CD4-positive, alpha-beta memory T cell (primary cell): ENCODE measurements at places on chromosomes 12 and 14.

GRCh38 chr12:23113781-23114180 is 488.8 kb downstream of the ETNK1 start:
- no peak for DNase-seq
- H3K4me3 ChIP-seq = no peak overlapping the region
- H3K27ac ChIP-seq = no peak overlapping the region
- no peaks in the 10 kb centered on the region for H3K4me1 ChIP-seq
- no peaks in the 10 kb centered on the region for H3K27me3 ChIP-seq

GRCh38 chr14:70896981-70897380 is 10.3 kb upstream of the PCNX1 start:
- peaks cover 40% of the 10 kb centered on the region for H3K4me1 ChIP-seq
- no peak for DNase-seq
- H3K36me3 ChIP-seq = no peaks in the 10 kb centered on the region
- H3K4me3 ChIP-seq = no peak overlapping the region
- no peaks in the 10 kb centered on the region for H3K27me3 ChIP-seq

DNA sequence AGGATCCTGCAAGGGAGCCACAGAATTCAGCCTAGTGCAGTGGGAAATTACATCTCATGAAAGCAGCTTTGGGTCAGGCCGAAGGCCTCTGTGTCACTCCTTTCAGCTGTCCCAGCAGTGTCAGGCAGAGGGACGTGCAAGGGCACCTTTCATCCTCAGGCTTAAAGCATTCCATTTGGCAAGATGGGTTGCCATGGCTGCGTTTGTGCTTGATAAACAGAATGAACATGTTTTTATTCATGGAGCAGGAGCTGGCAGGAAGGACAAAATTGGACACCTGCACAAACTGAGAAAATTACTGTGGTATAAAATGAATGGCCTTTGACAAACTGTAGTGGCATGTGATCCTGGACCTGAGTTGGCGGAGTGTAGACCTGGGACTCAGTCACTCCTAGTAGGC is 29.4 kb downstream of the ACAD10 start:
- H3K4me1 ChIP-seq = no peaks in the 10 kb centered on the region
- H3K27ac ChIP-seq = no peak overlapping the region
- DNase-seq = no peak
- H3K36me3 ChIP-seq = peaks cover 26% of the 10 kb centered on the region

DNA sequence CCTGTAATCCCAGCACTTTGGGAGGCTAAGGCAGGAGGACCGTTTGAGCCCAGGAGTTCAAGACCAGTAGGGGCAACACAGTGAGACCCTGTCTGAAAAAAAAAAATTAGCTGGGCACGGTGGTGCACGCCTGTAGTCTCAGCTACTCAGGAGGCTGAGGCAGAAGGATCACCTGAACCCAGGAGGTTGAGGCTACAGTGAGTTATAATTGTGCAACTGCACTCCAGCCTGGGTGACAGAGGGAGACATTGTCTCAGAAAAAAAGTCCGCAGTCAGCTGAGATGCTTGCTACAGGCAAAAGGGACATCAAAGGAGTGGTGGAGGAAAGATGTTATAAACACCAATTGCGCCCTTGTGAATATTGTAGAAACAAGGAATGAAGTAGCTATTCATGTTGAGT is 77.8 kb downstream of the NDUFA12 start:
- no peak overlapping the region for H3K27ac ChIP-seq

GRCh38 chr12:26789731-26790644 is 43.0 kb downstream of the ITPR2 start:
- H3K27ac ChIP-seq = no peak overlapping the region
- H3K4me3 ChIP-seq = no peak overlapping the region
- H3K27me3 ChIP-seq = no peaks in the 10 kb centered on the region

DNA sequence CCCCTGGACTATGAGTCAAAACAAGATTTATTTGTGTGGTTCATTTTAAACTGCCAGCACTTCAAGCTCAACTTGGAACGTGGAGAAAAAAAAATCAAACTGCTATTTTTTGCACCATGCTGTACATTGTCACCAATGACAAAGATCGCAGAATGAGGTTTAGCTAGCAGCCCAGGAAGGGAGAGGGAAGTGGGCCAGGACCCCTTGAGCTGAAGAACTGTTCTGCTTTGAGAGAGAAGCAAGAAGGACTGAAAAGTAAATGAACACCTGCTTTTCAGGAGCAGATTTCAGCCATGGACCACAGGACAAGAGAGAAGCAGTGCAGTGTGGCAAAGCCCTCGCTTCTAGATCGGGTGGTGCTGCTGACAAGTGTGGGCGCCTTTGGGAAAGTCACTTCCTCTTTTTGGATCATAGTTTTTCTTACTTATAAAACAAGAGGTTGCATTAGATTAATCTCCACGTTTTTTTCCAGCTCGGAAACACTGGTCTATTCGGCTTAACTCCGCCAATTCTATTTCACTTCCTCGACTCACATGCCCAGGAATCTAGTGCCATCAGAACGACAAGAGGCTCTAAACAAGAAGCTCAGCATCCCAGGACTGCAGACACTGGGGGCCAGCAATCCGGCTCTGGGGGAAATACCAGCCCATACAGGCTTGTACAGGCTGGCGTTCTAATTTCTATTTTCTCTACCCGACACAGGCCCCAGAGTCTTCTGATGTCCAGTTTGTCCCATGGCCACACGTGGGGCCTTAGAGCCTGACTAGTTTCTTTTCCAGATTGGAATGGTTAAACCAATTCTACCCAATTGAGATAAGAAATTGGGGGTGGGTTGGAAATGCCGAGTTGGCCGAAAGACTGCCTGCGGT is 129.9 kb downstream of the CRACR2A start:
- no peak overlapping the region for H3K4me3 ChIP-seq
- H3K27me3 ChIP-seq = no peaks in the 10 kb centered on the region
- no peak overlapping the region for H3K27ac ChIP-seq

DNA sequence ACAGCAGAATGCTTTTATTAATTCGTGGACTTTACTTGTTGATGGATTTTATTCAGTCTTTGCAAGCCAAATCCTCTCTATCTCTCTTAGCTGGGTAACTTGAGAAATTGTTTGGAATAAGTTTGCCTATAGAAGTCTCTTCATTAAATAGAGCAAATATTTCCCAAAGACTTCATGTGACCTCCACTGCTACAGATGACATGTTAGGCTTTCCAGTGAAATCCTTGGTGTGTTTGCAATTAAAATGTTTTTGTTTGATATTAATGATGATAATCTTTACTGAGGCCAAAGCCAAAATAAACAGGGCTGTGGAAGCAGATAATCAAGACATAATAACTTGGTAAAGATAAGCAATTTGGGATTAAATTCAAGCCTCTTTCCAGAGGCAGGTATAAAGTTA is 4.4 kb downstream of the MYF6 start:
- H3K4me1 ChIP-seq = no peaks in the 10 kb centered on the region
- H3K4me3 ChIP-seq = no peak overlapping the region
- DNase-seq = no peak

DNA sequence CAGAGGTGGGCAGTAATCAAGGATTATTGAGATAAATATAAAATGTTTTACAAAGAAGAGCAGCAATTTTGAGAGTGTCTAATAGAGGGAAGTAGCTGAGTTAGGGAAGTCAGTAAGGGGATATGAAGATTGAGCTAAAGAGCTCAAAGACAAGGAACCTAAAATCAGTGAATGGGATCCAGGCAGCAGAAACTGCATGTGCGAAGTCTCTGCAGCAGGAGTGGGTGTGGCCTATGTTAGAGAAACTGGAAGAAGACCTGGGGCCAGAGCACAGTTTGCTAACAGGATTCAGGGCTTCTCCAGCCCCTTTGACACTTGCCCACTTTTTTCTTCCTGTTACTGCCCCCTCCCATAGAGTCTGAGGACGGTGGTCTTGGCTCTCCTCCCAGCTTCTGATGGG is 36.3 kb upstream of the PLXNC1 start:
- peaks cover 2% of the 10 kb centered on the region for H3K27me3 ChIP-seq
- no peaks in the 10 kb centered on the region for H3K36me3 ChIP-seq
- no peak for DNase-seq
- no peak overlapping the region for H3K4me3 ChIP-seq

DNA sequence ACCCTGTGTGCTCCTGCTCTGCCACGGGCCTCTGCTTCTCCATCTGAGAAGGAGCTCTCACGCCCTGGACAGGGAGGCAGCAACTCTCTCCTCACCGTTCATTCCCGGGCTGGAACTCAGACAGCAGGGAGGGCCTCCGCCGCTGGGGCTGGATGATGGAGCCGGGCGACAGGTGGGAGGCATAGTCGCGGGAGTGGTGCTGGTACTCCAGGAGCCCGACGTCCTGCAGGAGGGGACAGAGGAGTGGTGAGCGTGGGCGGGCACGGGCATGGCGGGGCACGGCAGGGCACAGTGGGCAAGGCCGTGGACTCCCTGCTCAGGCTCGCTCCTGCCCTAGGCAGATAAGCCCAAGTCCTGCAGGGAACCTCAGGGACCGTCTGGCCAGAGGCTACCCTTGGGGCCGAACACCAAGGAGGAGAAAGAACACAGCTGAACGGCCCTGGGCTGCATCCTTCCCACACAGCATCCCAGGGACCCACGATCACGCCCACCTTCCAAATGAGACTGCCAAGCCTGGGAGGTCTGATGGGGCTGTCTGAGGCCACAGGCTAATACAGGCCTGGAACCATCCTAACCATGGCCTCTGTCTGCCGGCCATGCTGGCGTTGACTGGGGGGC is 81.0 kb downstream of the NCOR2 start:
- no peak for DNase-seq
- peaks cover under 1% of the 10 kb centered on the region for H3K4me1 ChIP-seq
- H3K36me3 ChIP-seq = no peaks in the 10 kb centered on the region
- H3K27ac ChIP-seq = no peak overlapping the region

- no peaks in the 10 kb centered on the region for H3K36me3 ChIP-seq
- no peak for DNase-seq
- H3K4me1 ChIP-seq = no peaks in the 10 kb centered on the region
- H3K4me3 ChIP-seq = no peak overlapping the region
- peaks cover 4% of the 10 kb centered on the region for H3K27me3 ChIP-seq
Observed at GRCh38 chr14:104031384-104031783, 54.1 kb upstream of the ASPG start.

- no peak overlapping the region for H3K4me3 ChIP-seq
- no peaks in the 10 kb centered on the region for H3K36me3 ChIP-seq
- H3K27ac ChIP-seq = no peak overlapping the region
Observed at GRCh38 chr12:30269496-30269895, 426.2 kb downstream of the IPO8 start.

DNA sequence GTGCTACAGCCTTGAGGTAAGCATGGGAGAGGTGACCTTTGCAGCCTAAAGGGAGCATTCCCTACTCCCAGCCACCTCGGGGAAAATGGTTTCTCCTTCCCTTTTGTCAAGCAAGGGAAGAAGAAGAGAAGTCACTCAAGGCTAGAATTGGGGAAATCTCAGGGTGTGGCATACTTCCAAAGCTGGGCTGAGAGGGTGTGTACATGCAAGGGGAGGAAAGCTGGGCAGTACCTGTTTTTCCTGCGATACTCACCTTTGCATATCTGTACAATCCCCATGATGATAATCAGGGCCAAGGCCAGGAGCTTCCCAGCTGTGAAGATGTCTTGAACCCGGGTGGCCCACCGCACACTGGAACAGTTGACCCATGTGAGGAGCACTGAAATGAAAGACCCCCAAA is 23.8 kb upstream of the CEBPE start:
- DNase-seq = no peak
- no peaks in the 10 kb centered on the region for H3K4me1 ChIP-seq
- no peak overlapping the region for H3K4me3 ChIP-seq
- H3K27ac ChIP-seq = no peak overlapping the region

DNA sequence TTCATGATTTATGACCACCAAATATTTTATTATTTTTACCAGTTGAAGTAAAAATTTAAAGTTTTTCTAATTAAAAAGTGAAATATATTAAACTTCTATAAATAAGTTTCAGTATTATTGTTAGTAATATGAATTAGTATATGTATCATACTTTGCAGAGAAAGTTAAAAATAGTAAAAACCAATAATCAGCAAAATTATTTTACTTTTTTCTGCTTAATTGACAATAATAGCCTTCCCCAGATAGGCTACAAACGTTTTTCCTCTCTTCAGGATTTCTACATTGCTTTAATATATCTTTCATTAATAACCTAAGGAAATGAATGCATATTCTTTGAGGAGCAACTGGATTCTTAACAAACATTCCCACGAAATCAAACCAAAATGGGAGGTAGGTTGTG is 543.5 kb downstream of the ETNK1 start:
- H3K36me3 ChIP-seq = no peaks in the 10 kb centered on the region
- H3K27me3 ChIP-seq = no peaks in the 10 kb centered on the region
- H3K4me1 ChIP-seq = no peaks in the 10 kb centered on the region
- no peak overlapping the region for H3K4me3 ChIP-seq
- H3K27ac ChIP-seq = no peak overlapping the region

GRCh38 chr12:104677441-104678089 is 220.8 kb downstream of the CHST11 start:
- H3K27ac ChIP-seq = no peak overlapping the region
- no peaks in the 10 kb centered on the region for H3K36me3 ChIP-seq
- no peaks in the 10 kb centered on the region for H3K27me3 ChIP-seq
- no peak for DNase-seq

- no peak for DNase-seq
- H3K36me3 ChIP-seq = no peaks in the 10 kb centered on the region
- peaks cover 27% of the 10 kb centered on the region for H3K4me1 ChIP-seq
- no peaks in the 10 kb centered on the region for H3K27me3 ChIP-seq
Observed at GRCh38 chr12:123441523-123442164, 5.2 kb upstream of the RILPL2 start.

DNA sequence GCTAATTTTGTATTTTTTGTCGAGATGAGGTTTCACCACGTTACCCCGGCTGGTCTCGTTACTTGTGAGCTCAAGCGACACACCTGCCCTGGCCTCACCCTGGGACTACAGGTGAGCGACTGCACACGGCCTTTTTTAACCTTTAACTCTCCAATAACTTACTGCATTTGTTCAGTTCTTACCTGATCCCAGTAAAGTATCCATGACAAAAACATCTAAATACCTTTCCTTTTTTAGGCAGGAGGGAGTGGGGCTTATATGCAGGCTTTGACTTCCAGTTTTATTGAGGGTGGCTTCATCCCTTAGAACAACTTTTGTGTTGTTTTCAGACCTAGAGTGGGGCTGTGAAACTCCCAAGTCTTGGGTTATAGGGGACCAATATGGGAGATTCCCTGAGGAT is 68.3 kb downstream of the DENND5B start:
- H3K27me3 ChIP-seq = no peaks in the 10 kb centered on the region
- no peak overlapping the region for H3K4me3 ChIP-seq
- H3K27ac ChIP-seq = no peak overlapping the region

- DNase-seq = no peak
- peaks cover 3% of the 10 kb centered on the region for H3K27me3 ChIP-seq
- H3K4me3 ChIP-seq = no peak overlapping the region
- H3K36me3 ChIP-seq = no peaks in the 10 kb centered on the region
- H3K27ac ChIP-seq = no peak overlapping the region
Observed at GRCh38 chr14:24607635-24608514, 1.6 kb downstream of the GZMH start.

DNA sequence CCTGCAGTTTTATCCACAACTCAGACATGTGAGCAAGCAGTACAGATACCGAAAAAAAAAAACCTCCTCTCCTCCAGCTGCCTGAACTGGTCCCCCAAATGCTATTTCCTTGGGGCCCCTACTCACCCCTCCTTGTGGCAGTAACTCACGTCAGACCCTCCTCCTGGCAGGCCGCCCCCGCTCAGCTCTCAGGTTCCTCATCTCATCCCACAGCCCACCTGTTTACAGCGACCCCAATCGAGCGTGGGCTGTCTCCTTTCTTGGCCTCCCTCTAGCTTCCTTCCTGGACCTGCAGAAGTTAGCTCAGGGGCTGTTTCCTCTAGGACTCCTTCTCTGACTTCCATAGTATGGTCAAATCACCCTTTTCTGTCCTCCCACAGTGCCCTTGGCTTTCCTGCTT is 455.3 kb downstream of the BCL11B start:
- DNase-seq = no peak
- H3K27ac ChIP-seq = no peak overlapping the region
